Osteoblast (primary cell): ENCODE measurements at places on chromosomes 16 and 17. TPM values are rescaled to one million over a fixed set of nuclear protein-coding genes. Genes with fewer than 3 reads are reported as not detected.

The HIC1 gene
- total RNA-seq = 18.5 and 19.7 TPM in 2 replicates

The CTRB2 gene
- total RNA-seq = not detected in 2 replicates

The STX1B gene
- total RNA-seq = 0.72 and 2.9 TPM in 2 replicates

The WNT3 gene
- total RNA-seq = 0.88 and 1.1 TPM in 2 replicates

The TNP2 gene
- total RNA-seq = not detected in 2 replicates

The KRTAP9-6 gene
- not detected in 2 replicates for total RNA-seq

The IRX3 gene
- total RNA-seq = 68.4 and 71.7 TPM in 2 replicates

The HSPB9 gene
- not detected in 2 replicates for total RNA-seq

The USP43 gene
- total RNA-seq = under 0.01 and 0.36 TPM in 2 replicates

The WNK4 gene
- under 0.01 TPM in 1 of 2 replicates, not detected in the other for total RNA-seq
